ENCODE measurements at places on chromosomes 11 and 22.

- DNase-seq = peak; percentile 56
Observed at GRCh38 chr11:121194731-121195596, 93.9 kb downstream of the TECTA start.

DNA sequence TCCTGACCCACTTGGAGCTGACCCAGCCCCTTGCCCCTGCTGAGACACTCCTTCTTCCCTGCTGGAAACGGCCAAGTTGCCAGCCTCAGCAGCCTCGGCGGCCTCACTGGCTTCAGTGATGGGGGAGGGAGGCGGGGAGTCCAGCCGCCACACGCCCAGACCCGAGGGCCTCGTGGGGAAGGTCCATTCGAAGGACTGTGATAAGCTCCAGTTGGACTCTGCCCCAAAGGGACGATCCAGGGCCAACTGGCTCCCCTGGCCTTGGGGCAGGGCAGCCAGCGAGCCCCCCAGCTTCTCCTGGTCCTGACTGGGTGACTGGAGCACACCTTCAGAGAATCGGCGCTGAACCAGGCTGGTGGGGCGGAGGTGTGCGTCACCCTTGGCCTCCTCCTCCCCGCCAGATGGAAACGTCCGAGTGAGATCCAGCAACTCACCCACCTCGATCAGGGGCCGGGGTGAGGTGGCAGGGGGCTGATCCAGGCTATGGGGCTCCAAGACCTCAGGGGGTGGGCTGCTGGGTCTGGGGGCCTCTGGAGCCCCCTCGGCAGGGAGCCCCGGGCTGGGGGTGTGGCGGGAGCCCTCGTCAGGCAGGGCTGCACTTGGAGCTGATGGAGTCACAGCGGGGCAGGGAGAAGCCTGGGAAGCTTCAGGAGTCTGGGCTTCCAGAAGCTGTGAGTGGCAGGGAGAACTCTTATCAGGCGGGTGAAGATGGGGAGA is 11.5 kb downstream of the TNKS1BP1 start:
- no peak for DNase-seq

- no peak for DNase-seq
Observed at GRCh38 chr11:33151399-33151798, 9.9 kb downstream of the CSTF3 start.

- DNase-seq = no peak
Observed at GRCh38 chr22:50723991-50724390, 14.0 kb upstream of the ACR start.

DNA sequence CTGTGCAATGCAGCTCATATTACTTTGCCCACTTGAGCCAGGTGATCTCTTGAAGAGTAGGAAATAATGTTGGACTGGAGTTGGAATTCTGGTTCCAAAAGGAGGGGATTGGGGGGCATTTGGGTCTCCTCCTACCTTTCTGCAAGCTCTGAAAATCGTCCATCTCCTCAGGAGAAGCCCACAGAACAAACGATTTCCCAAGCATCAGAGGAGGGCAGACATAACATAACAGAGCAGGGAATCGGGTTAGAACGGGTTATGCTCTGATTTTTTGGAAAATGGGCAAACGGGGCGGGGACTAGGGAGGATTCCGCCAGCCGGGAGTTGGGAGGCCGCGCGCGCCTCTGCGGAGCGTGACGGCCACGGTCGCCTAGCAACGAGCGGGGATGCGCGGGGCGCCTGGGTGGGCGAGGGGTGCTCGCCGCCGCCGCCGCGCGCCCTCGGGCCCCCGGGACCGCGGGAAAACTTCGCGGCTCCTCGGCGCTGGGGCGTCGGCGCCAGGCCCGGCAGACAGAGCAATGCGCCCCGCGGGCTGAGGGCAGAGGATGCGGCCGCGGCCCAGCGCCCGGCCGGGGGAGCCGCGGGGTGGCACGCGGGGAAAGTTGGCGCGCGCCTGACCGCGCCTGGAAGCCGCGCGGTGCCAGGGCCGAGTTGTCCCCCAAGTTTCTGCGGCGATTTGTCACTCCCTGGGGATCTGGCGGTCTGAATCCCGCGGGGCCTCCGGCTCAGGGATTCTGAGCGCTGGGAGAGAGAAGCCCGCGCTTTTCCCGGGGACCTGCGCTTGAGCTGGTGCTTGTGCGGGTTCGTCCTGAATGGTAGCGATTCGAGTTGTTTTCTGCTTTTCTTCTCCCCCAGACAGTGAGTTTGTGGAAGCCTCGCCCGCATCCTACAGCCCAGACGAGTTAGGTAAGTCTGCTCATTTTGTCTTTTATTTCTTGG is 27.8 kb upstream of the AMOTL1 start:
- DNase-seq = no peak

DNA sequence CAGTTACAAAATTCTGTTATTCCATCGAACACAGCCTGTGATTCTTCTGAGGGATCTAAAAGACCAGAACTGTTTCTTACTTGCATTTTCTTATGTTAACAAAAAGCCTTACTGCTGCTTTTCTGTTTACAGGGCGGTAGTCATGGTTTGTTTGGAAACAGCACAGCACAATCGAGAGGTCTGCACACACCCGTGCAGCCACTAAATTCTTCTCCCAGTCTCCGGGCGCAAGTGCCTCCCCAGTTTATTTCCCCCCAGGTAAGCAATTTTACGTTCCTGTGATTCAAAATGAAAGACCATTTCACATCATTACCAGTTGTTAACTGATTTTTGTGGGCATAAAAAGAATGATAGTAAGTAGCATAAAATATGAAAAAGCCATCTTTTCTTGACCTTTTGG is 60.8 kb upstream of the ADSL start:
- DNase-seq = no peak

DNA sequence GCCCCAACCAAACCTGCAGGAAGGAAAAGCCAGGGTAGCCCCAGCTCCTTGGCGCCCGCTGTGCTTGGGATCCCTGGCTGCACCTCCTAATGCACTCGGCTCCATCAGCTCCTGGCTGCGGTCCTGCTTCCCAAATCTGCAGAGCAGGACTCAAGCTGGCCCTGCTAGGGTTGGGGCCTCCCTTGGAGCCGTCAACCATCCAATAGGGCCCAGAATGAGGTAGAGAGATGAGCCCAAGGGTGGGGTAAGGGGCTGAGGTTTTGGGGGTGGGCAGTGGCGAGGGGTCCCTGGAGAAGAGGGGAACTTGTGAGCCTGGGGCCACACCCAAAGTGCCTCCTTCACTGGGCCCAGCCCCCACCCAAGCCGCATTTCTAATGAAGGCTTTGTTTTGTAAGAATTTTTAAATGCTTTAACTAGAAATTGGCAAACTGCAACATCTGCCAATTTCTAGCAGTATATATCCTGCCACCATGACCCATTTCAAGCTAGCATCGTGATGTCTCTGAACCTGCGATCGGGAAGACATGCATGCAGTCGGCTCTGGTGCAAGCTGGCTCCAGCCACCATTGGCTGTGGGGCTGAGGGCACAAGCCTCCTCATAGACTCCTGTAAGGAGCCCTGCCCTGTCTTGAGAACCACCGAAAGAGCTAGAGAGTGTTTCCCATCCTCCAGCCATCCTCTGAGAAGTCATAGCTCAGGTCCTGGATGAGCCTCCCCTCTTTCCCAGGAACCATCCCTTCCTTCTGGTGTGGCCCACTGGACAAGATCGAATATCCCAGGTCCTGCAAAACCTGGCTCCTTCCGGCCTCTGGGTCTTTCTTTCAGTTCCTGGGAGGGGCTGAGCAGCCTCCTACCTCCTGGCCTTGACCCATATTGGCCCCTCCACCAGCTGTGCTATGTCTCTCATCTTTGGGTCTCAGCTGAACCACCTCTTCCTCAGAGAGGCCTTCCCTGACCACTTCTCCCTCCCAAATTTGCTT is 15.5 kb downstream of the C1QTNF6 start:
- no peak for DNase-seq

- DNase-seq = no peak
Observed at GRCh38 chr11:71240061-71240690, 12.2 kb downstream of the SHANK2 start.

DNA sequence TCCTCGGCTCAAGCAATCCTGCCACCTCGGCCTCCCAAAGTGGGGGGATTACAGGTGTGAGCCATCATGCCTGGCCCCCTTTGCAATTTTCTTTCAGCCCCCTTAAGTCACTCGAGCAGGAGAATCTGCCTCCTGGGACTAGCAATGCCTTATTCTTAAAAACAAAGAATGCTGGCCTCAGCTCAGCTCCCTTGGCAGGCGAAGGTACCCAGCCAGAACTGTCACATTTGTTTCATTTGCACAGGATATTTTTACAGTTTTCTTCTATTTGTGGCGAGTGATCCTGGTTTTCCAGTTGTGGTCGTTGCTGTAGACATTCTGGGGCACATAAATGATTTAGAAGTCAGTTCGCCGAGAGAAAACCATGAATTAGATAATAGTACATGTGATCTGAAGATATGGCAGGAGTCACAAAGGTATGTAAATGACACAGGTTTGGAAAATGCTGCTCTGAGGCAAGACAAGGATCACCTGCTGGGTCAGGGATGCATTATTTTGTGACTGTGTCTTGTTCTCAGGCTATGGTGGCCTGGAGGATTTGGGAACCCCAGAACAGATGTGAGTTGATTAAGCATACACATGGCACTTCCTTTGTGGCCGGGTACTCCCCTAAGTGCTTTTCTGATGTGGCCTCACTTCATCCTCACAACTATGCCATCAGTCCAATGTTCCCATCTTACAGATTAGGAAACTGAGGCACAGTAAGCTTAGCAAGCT is 51.2 kb upstream of the SLC22A12 start:
- no peak for DNase-seq

DNA sequence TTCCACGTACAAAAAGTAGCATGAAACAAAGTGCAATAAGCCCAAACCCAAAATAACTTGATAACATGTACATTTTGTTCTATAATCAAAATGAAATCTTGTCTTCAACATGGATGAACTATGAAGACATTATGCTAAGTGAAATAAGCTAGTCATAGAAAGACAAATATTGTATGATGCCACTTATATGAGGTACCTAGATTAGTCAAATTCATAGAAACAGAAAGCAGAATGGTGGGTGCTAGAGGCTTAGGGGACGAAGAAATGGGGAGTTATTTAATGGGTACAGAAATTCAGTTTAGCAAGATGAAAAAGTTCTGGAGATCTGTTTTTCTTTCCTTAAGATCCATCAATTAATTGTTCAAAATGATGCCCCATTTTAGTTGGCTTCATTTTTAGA is 7.5 kb downstream of the PGM2L1 start:
- DNase-seq = no peak

- no peak for DNase-seq
Observed at GRCh38 chr11:10139656-10140055, 154.4 kb downstream of the SBF2 start.

DNA sequence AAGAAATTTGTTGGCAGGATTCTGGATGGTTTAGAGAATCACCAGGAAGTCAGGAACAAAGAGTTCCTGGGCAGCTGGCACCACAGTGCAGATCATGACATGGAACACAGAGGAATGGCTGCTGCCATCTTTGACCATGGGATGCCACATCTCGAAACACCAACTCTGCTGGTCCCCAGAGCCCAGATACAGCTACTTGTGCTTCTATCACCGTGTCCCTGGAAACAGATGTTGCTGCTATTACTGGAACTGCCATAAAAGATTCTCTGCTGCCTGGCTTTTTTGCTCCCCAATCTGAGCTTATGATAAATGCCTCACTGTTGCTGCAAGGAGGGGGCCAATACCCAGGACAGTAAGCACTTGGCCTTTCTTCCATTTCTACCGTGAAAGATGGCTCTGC is 185.2 kb downstream of the CSNK2A3 start:
- no peak for DNase-seq

GRCh38 chr11:124987096-124987495 is 33.1 kb downstream of the CCDC15 start:
- DNase-seq = no peak

DNA sequence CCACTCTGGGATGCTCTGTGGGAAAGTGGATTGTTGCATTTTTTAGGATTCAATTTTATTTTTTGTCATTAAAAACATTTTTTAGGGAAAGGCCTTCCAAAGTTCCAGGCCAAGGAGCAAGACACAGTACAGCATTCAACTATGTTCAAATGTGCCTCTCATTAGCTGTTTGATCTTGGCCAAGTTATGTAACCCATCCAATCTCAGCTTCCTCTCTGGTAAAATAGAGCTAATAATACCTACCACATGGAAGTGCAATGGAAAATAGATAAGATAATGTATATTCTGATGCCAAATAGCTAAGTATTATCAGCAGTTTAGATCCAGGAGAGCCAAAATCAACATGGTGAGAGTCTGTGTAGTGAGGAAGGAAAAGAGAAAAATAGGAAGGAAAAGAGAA is 220.3 kb upstream of the SESN3 start:
- no peak for DNase-seq

- DNase-seq = no peak
Observed at GRCh38 chr11:124090996-124091395, 24.3 kb upstream of the VWA5A start.

- DNase-seq = no peak
Observed at GRCh38 chr11:26245046-26245445, 86.9 kb upstream of the ANO3 start.

DNA sequence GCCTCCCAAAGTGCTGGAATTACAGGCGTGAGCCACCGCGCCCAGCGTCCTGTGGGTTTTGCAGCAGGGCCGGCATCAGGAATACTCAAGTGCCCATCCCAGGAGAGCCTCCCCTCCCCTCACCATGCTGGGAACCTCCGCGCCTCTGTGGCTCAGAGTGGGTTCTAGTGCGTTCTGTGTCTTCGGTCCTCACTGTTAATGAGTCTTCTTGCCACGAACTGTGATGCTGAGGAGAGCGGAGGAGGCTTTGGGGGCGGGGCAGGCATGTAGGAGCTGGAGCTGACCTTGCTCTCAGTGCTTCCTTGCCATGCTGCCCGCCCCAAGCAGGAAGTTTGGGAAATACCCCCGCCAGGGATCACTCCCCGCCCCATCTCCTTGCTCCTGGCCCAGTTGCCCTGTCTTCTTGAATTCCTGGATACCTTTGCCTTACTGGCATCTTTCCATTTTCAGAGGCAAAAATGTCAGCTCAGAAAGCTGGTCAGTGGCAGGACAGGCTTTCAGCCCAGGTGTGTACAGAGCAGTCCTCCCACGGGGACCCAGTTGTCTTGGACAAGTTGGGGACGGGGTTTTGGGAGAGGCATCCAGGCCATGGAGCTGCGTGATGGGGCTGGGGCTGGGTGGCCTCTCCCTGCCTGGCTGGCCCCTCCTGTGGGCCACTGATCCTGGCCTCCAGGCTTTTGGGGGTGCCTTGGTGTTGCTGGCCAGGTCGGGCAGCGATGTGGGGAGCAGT is 5.1 kb downstream of the GRAMD4 start:
- DNase-seq = no peak

- DNase-seq = no peak
Observed at GRCh38 chr22:31329029-31329428, 17.1 kb downstream of the PATZ1 start.

DNA sequence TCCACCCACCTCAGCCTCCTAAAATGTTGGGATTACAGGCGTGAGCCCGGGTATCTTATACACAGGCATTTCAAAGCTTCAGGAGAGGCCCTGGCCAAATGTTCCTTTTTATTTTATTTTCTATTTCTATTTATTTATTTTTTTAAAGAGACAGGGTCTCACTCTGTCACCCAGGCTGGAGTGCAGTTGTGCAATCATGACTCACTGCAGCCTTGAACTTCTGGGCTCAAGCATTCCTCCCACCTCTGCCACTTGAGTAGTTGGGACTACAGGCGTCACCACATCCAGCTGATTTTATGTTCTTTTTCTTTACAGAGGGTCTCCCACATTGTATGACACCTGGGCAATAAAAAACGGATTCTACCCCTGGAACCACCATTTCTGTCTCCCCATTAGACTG is 71.2 kb downstream of the FBXO7 start:
- no peak for DNase-seq

Data from stimulated activated CD4-positive, alpha-beta T cell treated with anti-CD3 and anti-CD28 coated beads, Interleukin-1b, Interleukin-23, amount 100 ng/mL, for 4 hours (primary cell).